ENCODE measurements at places on chromosomes 12 and 14. TPM values are rescaled to one million over a fixed set of nuclear protein-coding genes. Genes with fewer than 3 reads are reported as not detected.

Gene DDIT3
- polyA plus RNA-seq = 133 TPM

DNA sequence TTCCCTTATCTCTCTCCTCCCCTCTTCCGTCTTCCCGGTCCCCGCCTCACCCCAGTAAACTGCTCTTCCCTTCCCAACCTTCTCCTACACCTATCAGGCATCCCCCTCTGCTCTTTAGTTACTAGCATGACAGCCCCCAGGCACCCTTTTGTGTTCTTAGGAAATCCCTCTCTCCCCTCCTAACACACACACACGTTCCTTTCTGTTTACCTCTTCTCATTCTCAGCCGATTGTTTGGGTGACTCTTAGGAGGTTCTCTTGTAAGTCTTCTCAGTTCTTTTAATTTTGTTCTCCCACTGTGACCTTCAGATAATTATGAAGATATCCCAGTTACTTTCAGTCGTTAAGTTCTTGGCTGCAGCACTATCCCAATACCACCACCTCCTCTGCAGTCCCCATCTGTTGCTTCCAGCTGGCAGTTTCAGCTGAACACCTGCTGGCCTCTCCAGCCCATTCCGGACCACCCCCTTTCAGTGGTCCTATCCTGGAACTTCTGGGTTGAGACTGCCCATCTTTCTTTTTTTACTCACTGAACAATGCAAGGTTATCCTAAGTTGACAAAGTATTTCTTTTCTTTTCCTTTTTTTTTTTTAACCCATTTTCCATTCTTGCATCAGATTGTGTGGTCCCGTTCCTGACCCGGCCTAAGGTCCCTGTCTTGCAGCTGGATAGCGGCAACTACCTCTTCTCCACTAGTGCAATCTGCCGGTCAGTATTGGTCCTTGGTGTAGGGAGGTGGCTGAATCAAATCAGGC, 711 bp downstream of the MARS1 start:
- DNase-seq = no peak

DNA sequence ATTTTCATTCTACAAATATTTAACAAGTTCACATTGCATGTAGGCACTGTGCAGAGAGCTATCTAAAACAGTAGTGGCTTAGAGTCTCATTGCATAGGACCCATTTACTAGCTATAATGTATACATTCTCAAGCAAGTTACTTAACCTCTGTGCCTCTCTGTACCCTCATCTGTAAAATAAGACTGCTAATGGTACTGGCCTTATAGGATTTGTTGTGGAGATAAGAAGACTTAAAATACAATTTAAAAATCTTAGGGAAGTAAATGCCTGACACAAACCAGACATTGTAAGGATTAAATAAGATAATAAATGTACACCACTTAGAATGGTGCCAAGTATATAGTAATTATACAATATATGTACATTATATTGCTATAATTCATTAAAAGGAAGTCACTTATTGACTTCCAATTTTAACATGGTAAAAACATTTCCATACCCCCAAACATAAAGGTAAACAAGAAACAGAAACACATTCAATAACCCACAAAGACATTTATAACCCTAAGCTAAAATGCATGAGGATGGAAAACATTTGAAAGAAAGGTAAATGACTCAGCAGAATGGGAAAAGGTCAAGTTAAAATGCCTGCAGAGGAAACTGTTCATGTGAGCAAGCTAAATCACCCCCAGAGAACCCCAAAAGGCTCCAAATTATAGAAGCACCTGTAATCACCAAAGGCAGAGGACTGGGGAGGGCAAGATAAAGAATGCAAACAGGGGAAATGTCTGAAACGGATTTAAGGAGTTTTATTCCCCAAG, 30.8 kb downstream of the RPS6KA5 start:
- no peak for DNase-seq

- DNase-seq = peak; percentile 91
Measured at GRCh38 chr12:6943389-6943721, 261 bp upstream of the RNU7-1 start.

Gene SIRT4
- polyA plus RNA-seq = 5.5 TPM

DNA sequence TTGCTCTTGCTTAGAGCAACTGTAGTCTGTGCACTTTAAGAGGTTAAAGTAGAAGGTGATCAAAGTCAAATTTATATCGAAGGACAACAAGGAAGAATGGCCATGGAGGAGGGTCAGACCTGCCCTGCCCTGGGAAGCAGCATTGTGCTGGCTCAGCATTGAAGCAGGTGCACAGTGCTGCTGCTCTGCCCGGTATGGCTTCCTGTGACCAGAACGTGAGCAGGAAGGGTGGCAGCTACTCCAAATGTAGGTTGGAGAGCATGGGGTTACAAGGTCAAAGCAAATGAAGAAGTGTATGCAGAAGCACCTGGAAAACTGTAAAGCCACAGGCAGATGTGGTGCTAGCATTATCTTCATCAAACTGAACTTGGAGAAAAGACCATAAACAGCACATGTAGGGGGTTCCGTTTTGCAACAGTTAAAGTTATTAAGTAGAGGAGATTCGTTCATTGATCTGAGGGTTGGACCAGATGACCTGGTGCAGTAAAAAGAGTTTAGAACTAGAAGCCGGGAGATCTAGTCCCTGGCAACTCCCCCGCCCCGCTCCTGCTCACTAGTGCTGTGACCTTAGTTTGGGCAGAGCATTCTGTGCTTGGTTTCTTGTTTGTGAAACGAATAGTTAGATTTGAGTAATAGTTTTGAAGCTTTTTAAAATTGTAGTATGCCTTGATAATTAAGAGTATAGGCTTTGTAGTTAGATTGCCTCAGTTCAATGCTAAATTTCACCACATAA, 84.2 kb downstream of the SCN8A start:
- no peak for DNase-seq

Gene TBX3
- polyA plus RNA-seq = 109 TPM

- no peak for DNase-seq
Measured at GRCh38 chr12:21438643-21439042, 1.2 kb downstream of the PYROXD1 start.

Gene PTGER2
- polyA plus RNA-seq = 43.0 TPM
